Stimulated activated CD8-positive, alpha-beta memory T cell treated with anti-CD3 and anti-CD28 coated beads, Interleukin-7, amount 100 ng/mL, for 1 hour (primary cell): ENCODE measurements at places on chromosomes 2 and 18.

DNA sequence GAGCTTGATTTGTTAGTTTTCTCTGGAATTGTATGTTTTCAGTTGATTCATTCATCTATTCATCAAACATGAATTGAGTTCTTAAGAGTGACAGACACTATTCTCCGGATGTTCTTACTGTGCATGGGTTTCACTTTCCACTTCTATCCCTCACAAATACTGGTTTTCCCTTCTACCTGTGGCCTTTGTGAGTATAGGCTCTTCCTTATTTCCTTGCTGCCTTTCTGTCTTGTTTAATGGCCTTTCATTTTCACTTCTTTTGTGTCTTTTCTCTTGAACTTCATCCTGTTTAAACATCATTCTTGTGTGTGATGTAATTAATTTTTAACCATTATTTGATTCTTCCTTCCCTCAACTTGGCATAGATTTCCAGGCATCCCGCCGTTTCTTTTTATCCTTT is 90.7 kb downstream of the CRIM1 start:
- DNase-seq, result no peak

GRCh38 chr2:3450385-3451010 is 68.8 kb downstream of the ADI1 start:
- DNase-seq, result no peak

GRCh38 chr2:1814061-1814460 is 69.7 kb upstream of the PXDN start:
- no peak for DNase-seq

DNA sequence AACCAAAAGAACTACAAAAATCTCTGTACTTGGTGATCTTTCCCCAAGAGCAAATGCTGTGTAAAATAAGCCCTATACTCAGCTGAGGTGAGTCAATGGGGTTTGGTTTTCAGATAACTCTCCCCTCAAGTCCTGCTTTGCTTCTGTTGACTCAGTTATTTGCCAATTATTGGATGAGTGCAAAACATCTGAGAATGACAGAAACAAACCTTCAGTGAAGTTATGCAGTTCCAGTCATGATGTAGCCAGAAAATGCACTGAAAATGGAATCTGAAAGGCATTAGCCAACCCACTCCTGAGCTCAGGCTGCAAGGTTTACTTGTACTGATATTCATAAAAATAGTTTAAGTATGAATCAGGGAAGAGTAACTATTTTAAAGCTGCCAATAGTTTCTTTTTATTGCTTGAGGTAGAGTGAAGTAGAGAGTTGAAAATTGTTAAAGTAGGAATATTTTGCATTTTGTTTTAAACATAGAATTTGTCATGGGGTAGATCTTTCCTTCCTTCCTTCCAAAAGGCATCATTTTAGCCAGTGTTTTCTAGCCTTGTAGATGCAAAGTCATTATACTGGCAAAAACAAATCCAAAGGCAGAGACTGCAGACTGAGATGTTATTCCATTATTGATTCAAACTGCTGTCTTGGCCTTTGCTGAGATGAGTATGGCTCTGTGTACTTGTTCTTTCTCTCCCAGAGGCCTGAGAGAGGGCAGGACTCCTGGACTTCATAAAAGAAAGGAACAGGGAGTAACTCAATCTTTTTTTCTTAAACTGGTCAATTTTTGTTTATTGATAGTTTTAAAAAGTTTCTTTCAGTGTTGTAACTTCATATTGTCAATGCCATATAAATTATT is 215.3 kb downstream of the RND3 start:
- DNase-seq, result no peak

- DNase-seq, result no peak
Measured at GRCh38 chr2:25756536-25756935, 83.2 kb upstream of the DTNB start.

GRCh38 chr18:8908792-8909510 is 193.5 kb upstream of the NDUFV2 start:
- no peak for DNase-seq

- no peak for DNase-seq
Measured at GRCh38 chr2:28325567-28326468, 66.8 kb upstream of the FOSL2 start.

DNA sequence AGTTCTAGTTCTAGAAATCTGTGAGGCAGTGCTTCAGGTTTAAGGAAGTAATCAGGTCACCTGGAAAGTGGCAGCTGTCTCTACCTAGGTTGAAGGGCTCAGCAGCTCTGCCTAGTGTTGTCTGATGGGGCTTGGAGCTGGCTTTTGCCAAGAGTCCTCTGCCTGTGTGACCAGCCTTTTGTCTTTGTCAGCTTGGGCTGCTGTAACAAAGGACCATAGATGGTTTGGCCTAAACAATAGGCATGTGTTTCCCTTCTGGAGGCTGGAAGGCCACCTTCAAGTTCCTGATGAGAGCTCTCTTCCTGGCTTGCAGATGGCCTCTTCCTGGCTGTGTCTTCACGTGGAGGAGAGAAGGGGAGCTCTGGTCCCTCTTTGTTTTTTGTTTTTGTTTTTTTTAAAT is 13.3 kb downstream of the UBE2F start:
- DNase-seq, result no peak
